ENCODE measurements at places on chromosomes 2 and 18.

DNA sequence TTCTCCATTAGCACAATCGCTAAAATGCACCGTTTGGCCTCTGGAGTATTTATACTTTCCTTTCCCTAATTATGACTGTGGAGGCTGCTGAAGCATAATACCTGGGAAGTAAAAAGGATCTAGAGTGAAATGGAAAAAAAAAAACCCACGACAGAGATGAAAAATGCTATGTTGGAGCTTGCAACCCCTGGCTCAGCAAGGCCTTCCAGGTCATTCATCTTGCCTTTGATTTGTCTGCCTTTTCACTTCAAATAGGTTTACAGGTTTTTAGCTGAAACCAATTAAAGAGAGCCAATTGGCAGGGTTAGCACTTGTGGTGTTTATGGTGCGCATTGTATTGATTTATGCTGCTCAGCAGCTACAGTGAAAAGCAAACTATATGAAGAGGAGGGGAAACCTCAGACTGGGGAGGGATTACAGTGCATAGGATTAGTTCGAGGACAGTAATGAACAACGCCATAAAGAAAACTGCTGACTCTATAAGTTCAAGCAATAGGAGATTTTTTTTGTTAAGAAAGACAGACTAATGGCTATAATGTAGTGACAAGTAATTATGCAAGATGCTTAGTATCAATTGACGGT, 347.9 kb downstream of the MEIS1 start:
- DNase-seq = no peak

DNA sequence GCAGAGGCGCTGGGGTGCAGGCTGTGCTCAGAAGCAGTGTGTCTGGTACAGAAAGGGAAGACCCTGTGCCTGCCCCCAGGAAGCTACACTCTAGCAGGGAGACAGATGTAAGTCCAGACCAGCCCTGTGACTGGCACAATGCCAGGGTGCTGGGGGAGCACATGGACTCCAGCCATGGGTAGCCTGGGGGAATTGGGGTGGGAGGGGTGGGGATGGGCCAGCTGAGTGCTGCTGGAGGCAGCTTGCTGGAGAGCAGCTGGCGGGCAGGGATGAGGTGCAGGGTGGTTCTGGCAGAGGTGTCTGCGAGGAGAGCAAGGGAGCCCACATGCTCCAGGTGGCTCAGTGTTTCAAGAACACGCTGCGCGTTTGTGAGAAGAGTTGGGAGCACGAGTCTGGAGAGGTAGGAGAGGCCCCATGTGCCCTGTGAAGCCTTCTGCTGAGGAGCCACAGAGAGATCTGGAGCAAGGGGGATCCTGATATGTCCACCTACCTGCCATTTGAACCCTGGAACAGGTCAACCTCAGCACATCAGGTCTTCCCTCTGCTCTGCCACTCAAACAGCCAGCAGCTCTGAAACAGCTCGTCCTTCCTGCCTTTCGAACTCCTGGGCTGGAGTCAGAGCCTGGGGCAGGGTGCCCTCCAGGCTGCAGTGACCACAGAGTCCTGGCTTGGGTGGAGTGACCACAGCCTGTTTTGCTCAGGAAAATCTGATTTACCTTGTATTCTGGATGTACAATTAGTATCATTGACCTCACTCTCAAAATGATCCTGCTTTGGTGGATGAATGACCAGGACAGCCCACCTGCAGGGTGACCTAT, 15.1 kb downstream of the ALLC start:
- DNase-seq = no peak

GRCh38 chr18:45851161-45851925, 25.9 kb downstream of the SIGLEC15 start:
- DNase-seq = no peak

- no peak for DNase-seq
Observed at GRCh38 chr2:68662466-68662865, 19.1 kb downstream of the PROKR1 start.

DNA sequence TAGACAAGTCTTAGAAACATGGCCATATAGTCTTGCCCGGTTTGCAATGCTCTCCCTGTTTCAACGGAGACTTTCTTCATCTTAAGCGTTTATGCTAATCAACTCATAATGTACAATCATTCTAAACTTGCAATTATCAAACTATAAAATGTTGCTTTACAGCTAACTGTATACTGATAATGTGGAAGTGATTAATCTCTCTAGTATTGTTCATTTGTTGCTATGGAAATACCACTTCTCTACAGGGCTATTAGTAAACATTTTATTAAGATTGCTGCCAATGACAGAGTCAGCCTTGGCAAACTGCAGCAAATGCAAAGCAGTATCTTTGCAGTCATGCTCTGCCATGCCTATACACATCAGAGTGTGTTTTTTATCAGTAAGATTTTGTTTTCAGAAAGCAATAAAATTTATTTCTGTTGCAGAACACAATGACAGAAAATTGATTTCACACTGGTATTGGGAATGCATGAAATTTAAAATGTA, 1201.8 kb upstream of the CDH2 start:
- no peak for DNase-seq

- DNase-seq = no peak
Observed at GRCh38 chr2:2043394-2043793, 287.7 kb downstream of the MYT1L start.

- DNase-seq = no peak
Observed at GRCh38 chr18:68034296-68034695, 517.8 kb upstream of the DSEL start.
